ENCODE measurements at places on chromosomes 2 and 18.

DNA sequence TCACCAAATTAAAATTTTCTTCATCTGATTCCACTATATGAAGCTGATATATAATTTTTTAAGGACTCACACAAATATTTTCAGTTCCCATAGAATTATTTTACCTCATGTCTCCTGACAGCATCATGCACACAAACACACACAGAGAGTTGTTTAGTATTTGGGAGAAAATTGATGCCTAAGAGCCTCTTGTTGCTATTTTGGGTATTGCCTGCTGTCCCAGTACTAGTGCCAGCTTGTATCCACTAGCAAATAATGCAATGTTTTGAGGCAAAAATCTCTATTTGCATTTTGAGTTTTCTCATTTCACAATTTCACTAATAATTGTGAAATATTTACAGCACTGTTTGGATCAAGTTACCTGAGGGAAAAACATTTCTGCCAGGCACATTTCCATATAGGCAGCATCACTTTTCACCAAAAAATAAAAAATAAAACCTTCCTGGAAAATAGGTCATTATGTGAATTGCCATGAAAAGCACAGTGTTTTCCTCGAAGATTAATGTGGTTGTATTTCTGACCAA is 328.2 kb downstream of the KCNJ3 start:
- DNase-seq, result no peak

- no peak for DNase-seq
Measured at GRCh38 chr2:8389431-8390108, 292.3 kb upstream of the ID2 start.

- DNase-seq, result no peak
Measured at GRCh38 chr18:76622651-76623050, 127.6 kb upstream of the ZNF516 start.

GRCh38 chr2:84805250-84805958 is 75.5 kb downstream of the TRABD2A start:
- no peak for DNase-seq

DNA sequence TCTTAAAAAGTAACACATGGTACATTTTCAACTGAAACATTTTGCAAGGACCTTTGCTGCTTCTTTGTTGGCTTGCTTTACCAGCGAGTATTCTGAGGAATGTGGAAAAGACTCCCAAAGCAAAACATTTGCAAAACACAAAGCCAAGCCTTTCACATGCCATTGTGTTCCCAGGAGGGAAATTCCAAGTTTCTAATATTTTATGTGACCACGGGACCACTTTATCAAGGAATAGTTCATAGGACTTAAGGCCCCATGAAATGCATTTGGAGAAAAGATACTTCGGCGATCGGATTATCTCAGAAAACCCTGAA is 26.2 kb downstream of the CYP27C1 start:
- no peak for DNase-seq

DNA sequence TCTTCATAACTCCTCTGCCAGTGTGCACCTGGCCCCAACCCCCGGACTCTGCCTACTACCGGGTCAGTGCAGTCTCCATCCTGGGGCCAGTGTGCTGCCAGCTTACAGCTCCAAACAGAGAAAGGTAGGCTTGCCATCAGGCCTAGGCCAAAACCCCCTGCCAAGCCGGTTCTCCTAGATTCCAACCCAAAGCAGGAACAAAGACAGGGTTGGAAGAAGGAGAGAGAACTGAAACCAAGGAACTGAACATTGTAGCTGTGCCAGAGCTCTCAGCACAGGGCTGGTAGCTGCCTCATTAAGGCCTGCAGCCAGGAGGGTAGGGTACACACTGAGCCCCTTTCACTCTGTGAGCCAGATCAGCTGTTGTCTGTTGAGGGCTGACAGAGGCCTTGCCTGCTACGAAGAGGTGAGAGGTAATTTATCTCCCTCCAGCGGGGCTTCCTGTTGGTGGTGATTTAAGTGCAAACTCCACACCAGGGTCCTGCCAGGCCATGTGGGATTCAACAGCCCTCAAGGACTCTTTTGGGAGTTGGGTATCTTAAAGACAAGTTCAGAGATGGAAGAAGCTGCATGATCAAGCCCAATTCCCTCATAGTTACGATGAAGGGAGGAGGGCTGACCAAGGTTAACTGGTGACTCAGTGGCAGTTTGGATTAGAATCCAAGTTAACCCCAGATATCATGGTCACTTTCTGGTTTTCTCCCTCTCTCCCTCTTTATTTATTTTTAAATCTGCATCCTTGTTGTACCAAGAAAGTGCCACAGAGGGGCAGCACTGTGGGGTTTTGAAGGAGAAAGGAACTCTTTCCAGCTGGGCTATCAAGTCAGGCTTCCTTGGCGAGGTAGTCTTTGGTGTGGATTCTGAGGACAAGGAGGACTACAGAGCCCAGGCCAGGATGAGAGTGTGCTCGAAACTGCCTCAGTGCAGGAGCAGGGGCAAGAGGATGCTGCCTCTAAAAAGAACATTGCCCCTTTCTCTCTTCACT is 48.1 kb downstream of the CYRIA start:
- no peak for DNase-seq

GRCh38 chr18:48313792-48314191 is 95.4 kb downstream of the ZBTB7C start:
- DNase-seq, result no peak

DNA sequence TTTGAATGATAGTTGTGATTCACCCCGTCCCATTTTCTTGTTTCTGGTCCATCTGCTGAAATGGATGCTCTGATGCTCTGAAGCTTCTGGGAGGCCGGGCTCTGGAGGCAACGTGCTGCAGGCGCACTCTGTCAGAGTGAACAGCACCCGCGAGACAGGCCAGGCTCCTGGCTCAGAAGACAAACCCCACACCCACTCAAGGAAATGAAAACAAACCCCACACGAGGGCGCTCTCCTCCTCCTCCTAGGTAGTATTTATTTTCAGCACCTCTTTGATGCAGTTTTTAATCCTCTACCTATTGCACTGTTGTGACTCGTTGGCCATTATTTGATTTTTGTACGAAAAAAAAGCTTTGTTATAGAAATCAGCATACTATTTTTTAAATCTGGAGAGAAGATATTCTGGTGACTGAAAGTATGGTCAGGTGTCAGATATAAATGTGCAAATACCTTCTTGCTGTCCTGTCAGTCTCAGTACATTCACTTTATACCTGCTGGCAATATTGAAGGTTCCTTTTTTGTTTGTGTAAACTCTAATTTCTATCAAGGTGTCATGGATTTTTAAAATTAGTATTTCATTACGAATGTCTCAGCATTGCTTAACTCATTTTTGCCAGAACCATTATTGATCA is 10.3 kb upstream of the CHST10 start:
- peak; percentile 26 for DNase-seq

DNA sequence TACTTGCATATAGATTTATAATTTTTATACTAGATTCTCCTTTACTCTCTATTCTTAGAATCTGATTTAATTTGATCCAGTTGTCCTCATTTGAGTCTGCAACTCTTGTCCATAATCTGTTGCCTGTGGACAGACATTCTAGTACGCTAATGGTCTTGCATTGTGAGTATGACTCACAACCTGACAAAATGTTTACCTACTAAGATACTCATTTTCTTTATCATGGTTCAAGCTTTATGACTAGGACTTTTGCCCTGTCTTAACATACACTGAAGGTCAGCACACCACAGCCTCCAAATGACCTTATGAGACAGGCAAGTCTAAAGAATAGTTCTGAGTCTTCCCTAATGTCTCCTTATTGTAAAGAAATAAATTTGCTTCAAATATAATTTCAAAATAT is 142.3 kb upstream of the CDH7 start:
- no peak for DNase-seq

- DNase-seq, result no peak
Measured at GRCh38 chr2:112195167-112195766, 57.1 kb downstream of the FBLN7 start.

GRCh38 chr2:156765450-156765849 is 329.3 kb downstream of the GPD2 start:
- no peak for DNase-seq

GRCh38 chr18:10258836-10259474 is 195.5 kb upstream of the APCDD1 start:
- DNase-seq, result no peak

DNA sequence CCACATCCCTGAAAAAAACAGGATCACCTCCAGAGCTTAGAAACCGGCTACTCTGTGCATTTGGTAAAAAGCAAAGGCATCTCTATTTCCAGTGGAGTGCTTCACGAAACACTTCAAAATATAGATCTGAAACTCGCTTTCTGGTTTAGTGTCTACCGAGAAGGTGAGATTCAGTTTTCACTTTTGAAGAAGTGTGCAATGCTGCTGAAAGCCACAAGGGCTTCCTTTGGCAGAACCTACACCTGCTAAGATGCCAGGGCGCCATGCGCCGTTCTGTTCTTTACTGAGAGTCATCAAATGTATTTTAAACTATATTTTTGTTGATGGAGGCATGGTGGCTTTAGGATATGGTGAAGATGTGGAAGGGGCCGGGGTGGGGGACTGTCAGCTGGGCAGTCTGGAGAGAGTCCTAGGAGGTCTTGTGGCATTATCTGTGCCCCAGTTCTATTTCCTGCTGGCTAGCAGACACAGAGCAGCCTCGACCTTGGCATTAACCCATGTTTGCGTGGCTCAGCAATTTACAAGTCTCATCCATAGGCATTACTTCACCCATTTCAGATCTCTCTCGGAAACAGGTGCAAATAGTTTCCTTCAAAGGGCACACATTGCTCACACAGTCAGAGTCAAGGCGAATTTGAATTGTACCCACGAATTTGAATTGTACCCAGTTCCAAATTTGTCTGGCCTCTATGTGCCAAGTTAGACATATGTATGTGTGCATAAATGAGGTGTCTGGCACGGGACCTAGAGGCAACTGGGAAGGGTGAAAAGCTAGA is 46.7 kb upstream of the KCNF1 start:
- DNase-seq, result no peak

- no peak for DNase-seq
Measured at GRCh38 chr2:32910883-32911598, 35.7 kb upstream of the LTBP1 start.

DNA sequence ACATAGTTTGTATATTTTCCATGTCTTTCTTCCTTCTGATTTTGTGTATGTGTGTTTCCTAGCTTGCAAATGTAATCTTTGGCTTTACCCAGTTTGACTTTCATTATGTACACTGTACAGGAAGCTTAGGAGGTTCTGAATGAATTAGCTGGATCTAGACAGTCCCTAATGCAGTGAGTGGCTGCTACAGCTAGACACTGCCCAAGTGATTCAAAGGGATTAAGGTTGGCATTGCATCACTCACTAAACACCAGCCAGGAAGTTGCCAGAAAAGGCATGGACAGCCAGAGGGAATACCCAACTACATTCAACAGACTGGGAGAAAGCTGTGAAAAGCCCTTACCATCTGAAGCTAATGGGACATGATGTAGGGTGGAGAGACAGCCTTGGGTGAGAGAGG is 316.0 kb upstream of the MEX3C start:
- DNase-seq, result no peak

DNA sequence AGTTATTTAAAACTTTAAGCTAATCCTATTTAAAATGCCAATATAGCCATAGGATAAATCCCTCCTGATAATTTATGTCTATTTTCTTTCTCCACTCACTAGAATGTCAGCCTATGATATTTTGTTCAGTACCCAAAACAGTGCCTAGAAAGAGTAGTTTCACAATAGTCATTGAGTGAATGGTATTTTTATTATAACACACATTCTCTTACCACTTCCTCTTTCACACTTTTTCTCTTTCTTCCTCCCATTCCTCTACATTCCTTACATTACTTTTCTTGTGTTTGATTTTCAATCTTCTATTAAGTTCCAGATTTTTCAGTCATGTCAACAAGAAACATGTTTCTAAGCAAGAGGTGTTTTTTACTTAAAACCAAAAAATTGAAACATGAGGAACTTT is 327.6 kb upstream of the UBE2E3 start:
- no peak for DNase-seq

DNA sequence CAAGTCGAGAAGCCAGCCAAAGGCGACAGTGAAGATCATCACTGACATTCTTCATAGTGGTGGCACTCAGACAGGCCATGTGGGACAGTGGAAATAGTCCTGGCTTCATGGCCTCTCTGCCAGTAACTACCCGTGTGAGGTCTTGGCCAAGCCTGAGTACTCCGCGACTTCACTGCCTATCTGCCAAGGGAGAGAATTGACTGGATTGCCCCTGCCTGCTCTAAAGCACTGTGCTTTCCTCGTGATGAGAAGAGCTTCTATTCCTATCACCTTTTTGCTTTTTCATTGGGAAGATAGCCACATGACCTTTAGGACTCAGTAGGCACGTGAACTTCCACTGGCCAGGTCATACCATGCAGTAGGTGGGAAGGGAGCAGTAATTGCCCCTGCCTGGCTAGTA is 239.3 kb downstream of the HAUS1 start:
- DNase-seq, result no peak

DNA sequence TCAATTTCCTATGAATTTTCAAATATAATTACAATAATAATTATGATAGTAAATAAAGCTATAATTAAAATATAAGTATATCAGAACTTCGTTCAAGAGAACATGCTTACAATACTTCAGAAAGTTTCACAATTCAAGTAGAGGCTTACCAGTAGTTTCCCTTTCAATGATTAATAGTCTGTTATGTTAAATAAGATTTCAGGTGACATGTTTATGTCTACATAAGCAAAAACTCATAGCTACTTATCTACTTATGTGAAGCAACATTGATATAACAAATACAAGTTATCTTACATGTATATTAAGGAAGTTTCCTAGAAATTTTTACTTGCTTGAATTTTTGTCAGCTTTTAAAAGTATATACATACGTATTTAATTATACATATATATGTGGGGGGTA is 4.5 kb upstream of the COL3A1 start:
- DNase-seq, result no peak

GRCh38 chr2:8543060-8543382 is 138.8 kb upstream of the ID2 start:
- no peak for DNase-seq

- DNase-seq, result no peak
Measured at GRCh38 chr18:69998523-69998987, 50.9 kb upstream of the CD226 start.

DNA sequence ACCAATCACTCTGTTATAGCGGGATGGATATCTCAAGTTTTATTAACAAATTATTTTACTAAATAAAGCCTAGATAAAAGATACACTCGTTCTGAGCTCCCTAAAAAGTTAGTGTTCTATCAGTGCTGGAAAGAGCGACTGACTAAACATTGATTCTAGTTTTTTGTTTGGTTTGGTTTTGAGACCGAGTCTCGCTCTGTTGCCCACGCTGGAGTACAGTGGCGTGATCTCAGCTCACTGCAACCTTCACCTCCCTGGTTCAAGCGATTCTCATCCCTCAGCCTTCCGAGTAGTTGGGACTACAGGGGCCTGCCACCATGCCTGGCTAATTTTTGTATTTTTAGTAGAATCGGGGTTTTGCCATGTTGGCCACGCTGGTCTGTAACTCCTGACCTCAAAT is 73.8 kb upstream of the CDCA7 start:
- DNase-seq, result no peak

DNA sequence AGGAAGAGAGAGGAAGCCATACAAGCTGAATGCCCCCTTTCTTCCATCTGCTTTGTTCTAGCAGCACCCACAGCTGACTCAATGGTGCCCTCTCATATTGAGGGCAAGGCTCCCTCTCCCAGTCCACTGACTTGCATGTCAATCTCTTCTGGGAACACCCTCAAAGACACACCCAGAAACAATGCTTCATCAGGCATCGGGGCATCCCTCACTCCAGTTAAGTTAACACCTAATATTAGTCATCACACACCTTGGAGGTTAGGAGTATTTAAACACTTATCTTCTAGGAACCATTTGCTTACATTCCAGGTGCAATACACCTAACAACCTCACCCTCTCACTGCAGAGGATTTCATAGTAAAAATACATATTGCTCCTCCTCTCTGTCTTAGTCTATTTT is 993.5 kb upstream of the DDX18 start:
- no peak for DNase-seq

GRCh38 chr18:46362533-46362932 is 258.3 kb downstream of the HAUS1 start:
- DNase-seq, result no peak

GRCh38 chr2:150769421-150769820 is 282.0 kb upstream of the RND3 start:
- no peak for DNase-seq
